ENCODE measurements at places on chromosomes 3 and 15. TPM values are rescaled to one million over a fixed set of nuclear protein-coding genes. Genes with fewer than 3 reads are reported as not detected.

DNA sequence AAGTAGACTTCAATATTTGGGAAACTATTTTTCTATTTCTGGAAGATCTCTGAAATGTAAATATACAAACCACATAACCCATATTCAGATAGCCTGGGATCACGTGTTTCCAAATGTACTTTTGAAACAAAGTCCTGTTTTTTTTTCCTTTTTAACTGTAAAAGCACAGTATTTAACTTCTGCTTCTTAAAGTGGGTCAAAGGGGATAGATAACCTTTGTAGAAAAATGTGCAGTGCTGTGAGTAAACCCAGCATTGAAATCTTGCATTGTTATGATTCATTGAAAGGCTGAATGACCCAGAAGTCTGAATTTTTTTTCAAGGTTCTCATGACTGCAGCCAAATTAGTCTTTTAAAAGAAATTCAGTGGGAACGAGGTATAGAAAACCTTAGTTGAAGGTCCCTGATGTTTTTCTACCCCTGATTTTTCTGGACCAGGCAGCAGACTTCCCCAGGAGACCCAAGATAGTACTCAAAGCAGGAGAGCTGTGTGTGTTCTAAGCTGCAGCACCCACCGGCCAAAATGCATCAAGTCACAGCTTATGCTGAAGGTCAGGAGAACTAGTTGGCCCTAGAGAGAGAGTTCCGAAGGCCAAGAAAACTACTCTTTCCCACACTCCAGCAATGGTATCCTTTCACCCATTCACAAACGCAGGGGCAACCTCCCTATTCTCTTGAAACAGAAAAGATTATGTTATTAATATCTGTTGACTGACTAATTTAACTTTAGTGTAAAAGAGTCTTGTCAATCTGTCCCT, 43.6 kb upstream of the APH1B start:
- no peak overlapping the region for H3K4me3 ChIP-seq
- peaks cover 14% of the 10 kb centered on the region for H3K4me1 ChIP-seq
- DNase-seq, result no peak
- no peaks in the 10 kb centered on the region for H3K27me3 ChIP-seq
- H3K27ac ChIP-seq, result no peak overlapping the region

GRCh38 chr15:62848632-62849050, 193.9 kb upstream of the TPM1 start:
- H3K4me1 ChIP-seq, result peaks cover 24% of the 10 kb centered on the region
- DNase-seq, result no peak
- peaks cover 9% of the 10 kb centered on the region for H3K27me3 ChIP-seq
- H3K27ac ChIP-seq, result no peak overlapping the region
- H3K36me3 ChIP-seq, result no peaks in the 10 kb centered on the region

- no peak for DNase-seq
- peaks cover 71% of the 10 kb centered on the region for H3K4me1 ChIP-seq
- no peak overlapping the region for H3K27ac ChIP-seq
- no peaks in the 10 kb centered on the region for H3K36me3 ChIP-seq
- H3K27me3 ChIP-seq, result no peaks in the 10 kb centered on the region
- H3K4me3 ChIP-seq, result no peak overlapping the region
Observed at GRCh38 chr3:193813501-193813830, 220.5 kb downstream of the OPA1 start.

The CHDH gene
- total RNA-seq, result 1.5 TPM

The CD80 gene
- total RNA-seq, result not detected

The SLITRK3 gene
- total RNA-seq, result 1.1 TPM

Data from neural progenitor cell (in vitro differentiated cells).